Stimulated activated CD4-positive, alpha-beta T cell treated with anti-CD3 and anti-CD28 coated beads, Interleukin-1b, Interleukin-23, amount 100 ng/mL, for 24 hours (primary cell): ENCODE measurements at places on chromosomes 2 and 18.

GRCh38 chr2:229071292-229071976 is 199.7 kb downstream of the PID1 start:
- DNase-seq, result no peak

- peak; percentile 56 for DNase-seq
Measured at GRCh38 chr2:11692966-11693521, 23.0 kb upstream of the NTSR2 start.

GRCh38 chr2:173205375-173205774 is 129.7 kb downstream of the MAP3K20 start:
- no peak for DNase-seq

- no peak for DNase-seq
Measured at GRCh38 chr2:117686699-117687098, 127.8 kb upstream of the DDX18 start.

DNA sequence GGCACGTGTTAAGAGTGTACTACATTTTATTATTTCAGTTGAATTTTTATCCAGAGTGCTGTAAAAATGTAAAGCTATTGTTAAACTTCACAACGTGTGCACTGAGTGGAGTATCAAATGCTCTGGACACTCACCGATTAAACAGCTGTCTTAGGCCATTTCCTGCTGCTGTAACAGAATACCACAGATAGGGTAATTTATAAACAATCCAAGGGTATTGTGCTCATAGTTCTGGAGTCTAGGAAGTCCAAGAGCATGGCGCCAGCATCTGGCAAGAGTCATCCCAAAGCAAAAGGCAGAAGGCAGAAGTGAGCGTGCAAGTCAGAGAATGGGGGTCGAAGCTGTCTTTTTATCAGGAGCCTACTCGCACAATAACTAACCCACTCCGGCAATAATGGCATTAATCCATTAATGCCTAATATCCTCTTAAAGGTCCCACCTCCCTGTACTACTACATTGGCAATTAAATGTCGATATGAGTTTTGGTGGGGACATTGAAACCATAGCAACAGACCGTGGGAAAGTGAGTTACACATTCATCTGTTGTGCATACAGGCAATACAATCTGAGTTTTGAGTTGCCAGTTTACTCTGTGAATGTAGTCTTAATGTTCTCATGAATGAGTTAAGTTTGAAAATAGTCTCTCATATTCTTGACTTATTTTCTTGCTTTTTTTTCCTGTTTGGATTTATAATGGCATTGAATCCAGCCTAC is 64.8 kb downstream of the ARMC9 start:
- no peak for DNase-seq

GRCh38 chr2:94767336-94767735 is 103.9 kb upstream of the TEKT4 start:
- no peak for DNase-seq
